ENCODE measurements at places on chromosomes 2 and 18.

GRCh38 chr2:135985826-135986393 is 484 bp upstream of the DARS1 start:
- peaks cover 38% of the 10 kb centered on the region for H3K36me3 ChIP-seq
- H3K27me3 ChIP-seq: no peaks in the 10 kb centered on the region
- H3K4me3 ChIP-seq: peak overlapping the region; percentile 93
- DNase-seq: peak; percentile 88
- H3K4me1 ChIP-seq: peaks cover 44% of the 10 kb centered on the region

GRCh38 chr2:16613539-16614011 is 52.1 kb downstream of the CYRIA start:
- H3K27me3 ChIP-seq: peaks cover 26% of the 10 kb centered on the region
- peaks cover 7% of the 10 kb centered on the region for H3K4me1 ChIP-seq
- no peaks in the 10 kb centered on the region for H3K36me3 ChIP-seq
- H3K27ac ChIP-seq: no peak overlapping the region
- no peak overlapping the region for H3K4me3 ChIP-seq

GRCh38 chr18:48342125-48342524 is 67.1 kb downstream of the ZBTB7C start:
- H3K4me3 ChIP-seq: no peak overlapping the region
- H3K4me1 ChIP-seq: no peaks in the 10 kb centered on the region
- DNase-seq: no peak
- H3K36me3 ChIP-seq: no peaks in the 10 kb centered on the region

DNA sequence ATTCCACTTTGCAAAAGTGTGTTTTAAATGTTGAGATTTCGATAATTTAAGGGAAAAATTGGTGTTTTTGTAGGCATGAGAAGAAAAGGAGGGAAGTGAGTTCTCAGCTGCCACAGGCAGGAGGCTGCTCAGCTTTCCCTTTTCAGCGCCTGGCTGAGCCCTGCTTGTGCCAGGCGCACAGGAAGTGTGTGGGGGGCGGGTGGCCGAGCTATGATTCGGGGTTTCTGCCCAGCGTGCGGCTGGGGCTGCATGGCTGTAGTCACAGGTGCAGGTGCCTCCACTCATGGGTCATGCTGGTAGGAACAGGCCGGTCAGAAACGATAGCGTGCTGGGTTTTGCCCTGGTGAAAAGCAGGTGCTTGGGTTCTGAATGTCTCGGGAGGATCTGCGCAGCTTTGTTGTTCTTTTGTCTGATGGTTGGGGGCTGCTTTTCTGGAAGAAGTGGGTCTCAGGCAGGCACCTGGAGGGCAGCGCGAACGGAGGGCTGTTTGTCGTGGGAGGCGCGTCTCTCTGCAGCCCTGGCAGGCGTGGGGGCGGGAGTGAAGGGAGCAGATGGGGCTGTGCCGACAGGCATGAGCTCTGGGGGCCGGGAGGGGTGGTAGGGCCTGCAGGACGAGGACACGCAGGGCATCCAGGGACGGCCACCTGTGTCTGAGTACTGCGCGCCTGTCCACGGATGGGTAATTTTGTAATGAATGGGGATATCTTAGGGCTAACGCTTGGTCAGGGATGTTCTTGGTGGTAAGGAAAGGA is 2.1 kb downstream of the KCNG2 start:
- no peak overlapping the region for H3K27ac ChIP-seq
- H3K4me3 ChIP-seq: no peak overlapping the region
- peaks cover 49% of the 10 kb centered on the region for H3K27me3 ChIP-seq
- peaks cover 17% of the 10 kb centered on the region for H3K4me1 ChIP-seq

- DNase-seq: no peak
- no peak overlapping the region for H3K27ac ChIP-seq
- no peaks in the 10 kb centered on the region for H3K27me3 ChIP-seq
Observed at GRCh38 chr2:186440506-186440905, 45.6 kb upstream of the ZC3H15 start.

- no peak for DNase-seq
- no peak overlapping the region for H3K4me3 ChIP-seq
- no peak overlapping the region for H3K27ac ChIP-seq
- H3K4me1 ChIP-seq: no peaks in the 10 kb centered on the region
- no peaks in the 10 kb centered on the region for H3K36me3 ChIP-seq
Observed at GRCh38 chr2:233000886-233001750, 11.9 kb downstream of the NGEF start.

GRCh38 chr2:28588292-28588670 is 92.4 kb downstream of the PLB1 start:
- H3K4me1 ChIP-seq: peaks cover 54% of the 10 kb centered on the region
- no peaks in the 10 kb centered on the region for H3K27me3 ChIP-seq
- no peaks in the 10 kb centered on the region for H3K36me3 ChIP-seq
- peak overlapping the region; percentile 41 for H3K27ac ChIP-seq
- no peak for DNase-seq
- no peak overlapping the region for H3K4me3 ChIP-seq

DNA sequence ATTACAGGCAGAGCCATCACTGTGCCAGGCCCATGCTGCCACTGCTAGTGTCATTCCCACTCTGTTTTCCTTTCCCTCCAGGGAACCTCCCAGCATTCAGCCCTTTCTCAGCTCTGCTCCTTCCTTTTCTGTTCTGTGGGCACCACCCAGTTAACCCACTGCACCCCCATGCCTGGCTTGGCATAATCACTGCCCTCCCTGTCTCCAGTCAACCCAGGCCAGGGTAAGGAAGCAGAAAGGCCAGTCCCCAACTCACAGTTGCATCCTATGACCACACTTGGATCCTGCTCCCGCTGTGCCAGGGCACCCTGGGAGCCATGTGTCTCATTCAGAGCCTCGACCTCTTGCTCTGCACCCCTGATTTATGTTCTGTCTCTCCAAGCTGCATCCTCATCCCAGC is 32.2 kb downstream of the DPYSL5 start:
- H3K27ac ChIP-seq: no peak overlapping the region
- peaks cover 25% of the 10 kb centered on the region for H3K27me3 ChIP-seq
- H3K4me3 ChIP-seq: no peak overlapping the region
- no peak for DNase-seq
- no peaks in the 10 kb centered on the region for H3K4me1 ChIP-seq

GRCh38 chr18:74184875-74185274 is 36.6 kb downstream of the TIMM21 start:
- H3K27ac ChIP-seq: no peak overlapping the region
- H3K4me1 ChIP-seq: no peaks in the 10 kb centered on the region
- peaks cover 20% of the 10 kb centered on the region for H3K27me3 ChIP-seq
- H3K4me3 ChIP-seq: no peak overlapping the region
- H3K36me3 ChIP-seq: no peaks in the 10 kb centered on the region

DNA sequence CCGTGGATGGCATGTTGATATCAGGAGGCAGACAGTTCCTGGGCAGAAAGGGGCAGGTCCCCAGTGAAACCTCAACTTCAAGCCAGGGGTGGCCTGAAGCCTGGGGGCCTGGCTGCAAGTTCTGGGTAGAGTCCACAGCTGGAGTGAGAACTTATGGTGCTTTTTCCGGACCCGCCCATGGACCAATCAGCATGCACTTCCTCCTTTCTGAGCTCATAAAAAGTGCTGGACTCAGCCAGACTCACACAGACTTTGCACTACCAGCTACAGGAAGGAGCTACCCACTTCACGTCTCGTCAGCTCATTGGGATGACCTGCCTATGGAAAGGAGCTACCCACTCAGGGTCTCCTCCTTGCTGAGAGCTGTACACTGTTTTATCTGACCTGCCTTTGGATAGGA is 183.1 kb upstream of the MC4R start:
- DNase-seq: no peak
- H3K27ac ChIP-seq: no peak overlapping the region
- no peaks in the 10 kb centered on the region for H3K36me3 ChIP-seq

DNA sequence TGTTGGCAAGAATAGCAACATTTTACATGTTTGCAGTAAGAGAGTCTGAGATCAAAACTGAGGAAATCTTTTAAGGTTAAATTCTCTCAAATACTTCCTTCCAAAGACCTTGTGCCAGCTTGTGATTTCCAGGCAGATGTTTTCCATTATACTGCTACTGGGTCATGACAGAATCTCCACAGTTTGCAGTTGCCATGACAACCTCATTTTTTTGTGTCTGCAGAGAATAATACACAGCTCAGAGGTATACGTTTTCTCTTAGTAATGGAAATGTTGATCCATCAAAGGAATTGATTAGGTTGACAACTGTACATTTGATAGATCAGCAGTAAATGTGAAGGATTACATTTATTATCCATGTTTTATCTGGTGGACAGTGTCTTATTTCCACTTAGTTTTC is 29.1 kb upstream of the CSRNP3 start:
- peaks cover 23% of the 10 kb centered on the region for H3K4me1 ChIP-seq
- no peak overlapping the region for H3K27ac ChIP-seq
- H3K36me3 ChIP-seq: no peaks in the 10 kb centered on the region
- no peak for DNase-seq
- H3K4me3 ChIP-seq: no peak overlapping the region
- no peaks in the 10 kb centered on the region for H3K27me3 ChIP-seq

- no peaks in the 10 kb centered on the region for H3K4me1 ChIP-seq
- no peak overlapping the region for H3K4me3 ChIP-seq
- no peak for DNase-seq
Observed at GRCh38 chr2:31467426-31467825, 52.9 kb upstream of the XDH start.

GRCh38 chr2:59888015-59888414 is 665.4 kb downstream of the BCL11A start:
- H3K36me3 ChIP-seq: no peaks in the 10 kb centered on the region
- DNase-seq: no peak
- no peaks in the 10 kb centered on the region for H3K27me3 ChIP-seq
- peaks cover 34% of the 10 kb centered on the region for H3K4me1 ChIP-seq
- peak overlapping the region; percentile 5 for H3K4me3 ChIP-seq

- peaks cover 31% of the 10 kb centered on the region for H3K4me1 ChIP-seq
- peak overlapping the region; percentile 53 for H3K4me3 ChIP-seq
- DNase-seq: peak; percentile 84
- no peaks in the 10 kb centered on the region for H3K27me3 ChIP-seq
- no peaks in the 10 kb centered on the region for H3K36me3 ChIP-seq
Observed at GRCh38 chr2:64606479-64607363, 47.0 kb downstream of the SERTAD2 start.

DNA sequence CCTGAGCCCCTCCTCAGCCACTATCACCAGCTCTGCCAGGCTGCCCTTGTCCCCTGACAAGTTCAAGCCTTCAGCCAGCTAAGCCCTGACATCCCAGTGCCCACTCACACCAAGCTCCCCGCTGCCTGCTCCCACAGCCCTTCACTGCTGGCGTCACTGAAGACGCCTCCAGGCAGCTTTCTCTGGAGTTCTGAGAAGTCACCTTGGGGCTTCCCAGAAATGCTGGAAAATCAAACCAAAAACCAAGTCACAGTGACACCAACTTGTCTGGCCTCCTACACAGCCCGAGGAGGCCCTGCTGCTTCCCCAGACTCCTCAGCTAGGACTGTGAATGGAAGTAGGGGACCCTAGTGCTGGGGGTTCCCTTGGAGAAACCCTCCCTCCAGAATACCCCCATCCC is 2.2 kb upstream of the TNS1 start:
- H3K27me3 ChIP-seq: peaks cover 34% of the 10 kb centered on the region
- H3K4me1 ChIP-seq: peaks cover 3% of the 10 kb centered on the region
- H3K4me3 ChIP-seq: no peak overlapping the region
- no peaks in the 10 kb centered on the region for H3K36me3 ChIP-seq
- no peak overlapping the region for H3K27ac ChIP-seq

DNA sequence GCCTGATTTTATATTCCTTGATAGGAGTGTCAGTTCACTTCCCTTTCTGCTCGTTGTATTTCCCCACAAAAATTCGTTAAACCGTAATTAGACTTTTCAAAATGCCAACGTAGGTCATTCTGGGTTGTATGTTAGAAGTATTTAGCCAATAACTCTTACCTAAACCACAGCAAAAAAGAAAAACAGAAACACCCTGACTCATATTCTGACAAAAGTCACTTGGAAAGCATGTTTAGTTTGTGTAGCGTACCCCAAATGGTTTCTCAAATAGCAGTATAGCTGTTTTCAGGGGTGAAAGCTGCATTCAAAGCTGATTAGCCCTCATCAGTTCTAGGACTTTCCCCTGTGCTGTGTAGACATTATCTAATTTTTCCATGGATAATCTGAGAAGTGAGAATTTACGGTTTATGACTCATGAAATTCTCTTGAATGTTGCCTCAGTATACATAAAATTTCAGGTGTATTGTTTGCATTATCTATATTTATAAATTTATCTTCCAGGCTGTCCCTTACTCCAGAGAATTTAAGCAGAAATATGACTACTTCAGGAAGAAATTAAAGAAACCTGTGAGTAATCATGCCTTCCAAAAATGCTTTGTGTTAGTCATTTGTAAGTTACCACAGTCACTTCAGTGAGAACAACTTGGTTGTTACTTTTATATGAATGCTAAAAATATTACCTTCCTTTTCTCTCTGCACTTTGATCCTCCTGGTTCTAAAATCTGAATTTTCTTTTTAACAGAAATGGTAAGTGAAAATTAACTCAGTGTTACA is 264.9 kb downstream of the ALPK2 start:
- H3K36me3 ChIP-seq: no peaks in the 10 kb centered on the region
- no peak for DNase-seq
- H3K4me1 ChIP-seq: peaks cover 16% of the 10 kb centered on the region

DNA sequence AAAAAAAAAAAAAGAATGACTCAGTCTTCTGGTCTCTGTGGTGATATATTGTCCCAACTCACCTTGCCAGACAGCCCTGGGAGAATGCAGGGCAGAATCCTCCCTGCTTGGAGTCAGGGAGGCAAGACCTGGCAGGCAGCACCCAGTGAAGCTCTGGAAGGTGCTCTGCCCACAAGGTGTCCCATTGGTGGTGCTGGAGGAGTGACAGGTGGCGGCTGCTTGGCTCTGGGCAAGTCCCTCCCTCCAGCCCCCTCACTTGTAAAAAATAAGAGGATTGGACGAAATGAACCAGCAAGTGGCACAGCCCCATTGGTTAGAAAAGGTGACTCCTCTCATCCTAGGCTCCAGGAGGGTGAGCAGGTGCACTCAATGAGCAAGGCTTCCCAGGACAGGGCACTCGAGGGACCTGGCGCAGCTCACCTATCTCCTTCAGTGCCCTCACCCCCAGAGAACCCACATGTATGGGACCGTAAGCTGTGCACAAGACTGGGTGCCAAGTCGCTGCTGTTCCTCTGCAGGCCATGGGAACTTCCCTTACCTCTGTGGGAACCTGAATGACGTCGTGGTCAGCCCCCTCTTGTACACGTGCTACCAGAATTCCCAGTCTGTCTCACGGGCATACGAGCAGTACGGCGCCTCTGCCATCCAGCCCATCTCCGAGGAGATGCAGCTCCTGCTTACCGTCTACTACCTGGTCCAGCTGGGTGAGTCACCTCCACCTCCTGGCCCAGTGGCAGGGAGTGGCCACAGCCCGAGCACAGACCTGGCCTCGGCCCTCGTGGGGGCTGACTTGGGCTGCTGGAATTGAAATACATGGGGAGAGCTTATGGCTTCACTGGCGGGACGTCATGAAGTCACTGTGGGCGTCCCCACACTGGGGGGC is 54.6 kb downstream of the GREB1 start:
- H3K4me3 ChIP-seq: no peak overlapping the region
- peaks cover 11% of the 10 kb centered on the region for H3K4me1 ChIP-seq
- DNase-seq: no peak
- peaks cover 20% of the 10 kb centered on the region for H3K27me3 ChIP-seq
- no peak overlapping the region for H3K27ac ChIP-seq

All from activated T-cell treated with anti-CD3 and anti-CD28 coated beads, Interleukin-2, amount 50 U/mL, for 24 hours (primary cell).